Stimulated activated CD4-positive, alpha-beta T cell treated with anti-CD3 and anti-CD28 coated beads, Interleukin-4, amount 100 ng/mL, for 1 hour (primary cell): ENCODE measurements at places on chromosomes 2 and 18.

- no peak for DNase-seq
Measured at GRCh38 chr2:23399674-23400261, 14.8 kb downstream of the KLHL29 start.

DNA sequence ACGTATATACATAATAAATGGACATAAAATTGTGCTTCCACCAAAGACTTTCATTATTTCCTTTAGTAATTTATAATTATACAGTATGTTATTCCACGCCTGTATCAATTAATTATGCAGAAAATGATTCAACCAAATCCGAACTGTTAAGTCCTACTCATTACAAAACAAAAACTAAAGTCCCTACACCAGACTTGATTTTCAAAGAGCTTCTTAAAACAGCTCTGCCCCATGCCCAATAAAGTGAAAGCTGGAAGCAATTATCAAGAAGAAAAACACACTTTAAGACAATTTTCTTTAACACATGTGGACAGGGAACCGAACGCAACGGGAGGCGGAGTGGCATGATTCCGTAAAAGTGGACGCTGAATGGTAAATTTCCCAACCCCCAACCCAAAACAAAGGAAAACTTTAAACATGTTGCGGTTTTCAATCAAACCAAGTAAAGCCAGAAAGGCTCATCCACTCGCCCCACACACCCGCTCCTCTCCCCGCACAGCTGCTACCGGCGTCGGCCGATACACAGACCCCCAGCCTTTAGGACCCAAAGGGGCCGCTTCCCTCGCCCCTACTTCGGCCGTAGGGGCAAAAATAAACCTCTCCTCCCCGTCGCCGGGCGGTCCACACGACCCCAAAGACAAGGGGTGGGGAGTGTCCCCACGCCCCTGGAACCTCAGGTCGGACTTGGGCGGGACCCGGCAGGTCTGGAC, 705 bp downstream of the YES1 start:
- no peak for DNase-seq

- no peak for DNase-seq
Measured at GRCh38 chr2:155169317-155169716, 470.8 kb downstream of the KCNJ3 start.

DNA sequence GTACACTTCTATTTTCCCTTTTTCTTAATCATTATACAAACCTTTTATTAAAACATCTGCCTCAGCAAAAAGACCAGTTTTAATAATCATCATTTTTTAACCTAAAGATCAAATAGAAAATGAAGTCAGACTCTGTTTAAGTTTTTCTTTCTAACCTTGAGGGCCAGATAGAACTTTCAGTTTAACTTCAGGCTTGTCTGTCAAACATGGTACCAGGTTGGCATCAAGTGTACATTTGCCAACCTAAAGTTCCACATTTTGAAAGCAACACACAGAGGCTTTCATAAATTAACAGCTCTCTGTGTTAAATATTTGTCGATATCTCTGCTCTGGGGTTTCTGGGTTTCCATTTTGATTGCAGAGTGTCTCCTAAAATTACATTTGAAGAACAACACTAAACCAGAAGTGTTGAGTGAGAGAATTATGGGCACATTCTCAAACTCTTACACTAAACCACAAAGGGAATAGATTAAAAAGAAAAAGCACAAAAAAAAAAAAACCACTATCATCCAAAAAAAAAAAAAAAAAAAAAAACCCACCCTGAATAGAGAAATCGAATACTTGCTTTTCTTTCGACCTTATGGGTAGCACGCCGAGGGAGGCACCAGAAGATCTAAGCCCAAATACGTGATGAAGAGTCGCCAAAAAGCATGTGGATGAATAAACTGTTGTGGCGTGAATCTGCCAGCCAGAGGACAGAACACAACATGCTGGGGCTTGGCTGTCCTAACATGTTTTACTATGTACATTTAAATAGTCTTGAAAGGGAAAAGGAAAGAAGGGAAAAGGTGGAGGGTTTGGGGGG, 166.2 kb downstream of the TCF4 start:
- DNase-seq: no peak

DNA sequence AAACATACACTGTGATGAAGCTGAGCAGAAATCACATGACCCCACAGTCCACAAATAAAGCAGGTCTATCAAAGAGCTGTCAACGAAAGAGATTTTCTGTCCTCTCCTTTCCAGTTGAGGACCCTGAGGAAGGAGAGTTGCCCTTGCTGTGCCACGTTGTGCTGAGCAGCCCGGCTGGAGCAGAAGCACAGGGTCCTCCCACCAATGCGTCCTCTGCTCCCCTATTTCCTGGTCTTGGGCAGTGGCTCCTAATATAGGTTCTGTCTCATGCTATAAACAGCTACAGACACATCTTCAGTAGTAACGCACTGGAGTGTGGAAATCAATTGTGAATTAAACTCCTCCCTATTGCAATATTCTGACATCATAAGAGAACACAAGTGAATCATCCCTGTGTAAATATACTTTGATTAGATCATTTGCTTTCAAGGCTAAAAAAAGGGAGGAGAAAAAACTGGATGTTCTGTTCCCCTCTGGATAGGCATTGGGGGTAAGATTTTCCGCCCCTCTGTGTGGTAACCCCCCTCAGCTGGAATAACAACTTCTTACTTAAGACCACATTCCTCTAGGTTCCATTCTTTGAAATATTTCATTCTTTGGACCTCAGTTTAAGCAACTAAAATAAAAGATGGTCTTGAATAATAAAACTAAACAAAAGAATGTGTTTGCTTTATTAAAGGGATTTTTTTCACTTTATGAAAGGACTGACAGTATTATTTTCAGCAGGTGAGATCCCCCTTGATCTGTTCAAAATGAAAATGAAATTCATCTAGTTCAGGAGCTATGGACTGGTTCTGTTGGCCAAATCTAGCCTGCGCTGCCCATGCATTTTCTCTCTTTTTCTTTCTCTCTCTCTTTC, 8.3 kb upstream of the RHOB start:
- no peak for DNase-seq
